ENCODE measurements at places on chromosomes 7 and 10.

GRCh38 chr7:122155566-122155965, 11.5 kb upstream of the AASS start:
- DNase-seq, result no peak

- peak; percentile 9 for DNase-seq
These were observed 56.9 kb upstream of the CHST15 start for GRCh38 chr10:124150189-124150806.

DNA sequence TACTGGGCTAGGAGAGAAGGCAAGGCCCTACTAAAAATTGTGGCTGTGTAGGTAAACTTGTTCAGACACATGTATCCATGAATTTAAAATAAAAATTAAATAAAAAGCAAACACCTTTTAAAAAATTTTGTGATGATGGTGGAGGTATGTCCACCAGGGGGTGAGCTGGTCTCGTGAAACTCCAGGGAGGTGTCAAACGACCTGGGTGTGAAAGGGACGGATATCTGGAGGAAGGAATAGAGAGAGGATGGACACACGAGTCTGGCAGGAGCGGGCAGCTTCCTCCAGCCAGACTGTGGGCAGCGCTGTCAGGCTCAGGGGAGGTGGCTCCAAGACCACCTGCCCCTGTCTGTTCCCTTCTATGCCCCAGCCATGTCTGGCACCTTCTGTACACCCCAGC, 34.8 kb upstream of the DMBT1 start:
- no peak for DNase-seq

GRCh38 chr10:15461353-15462108, 90.4 kb upstream of the FAM171A1 start:
- no peak for DNase-seq
